ENCODE measurements at places on chromosomes 5 and 9.

DNA sequence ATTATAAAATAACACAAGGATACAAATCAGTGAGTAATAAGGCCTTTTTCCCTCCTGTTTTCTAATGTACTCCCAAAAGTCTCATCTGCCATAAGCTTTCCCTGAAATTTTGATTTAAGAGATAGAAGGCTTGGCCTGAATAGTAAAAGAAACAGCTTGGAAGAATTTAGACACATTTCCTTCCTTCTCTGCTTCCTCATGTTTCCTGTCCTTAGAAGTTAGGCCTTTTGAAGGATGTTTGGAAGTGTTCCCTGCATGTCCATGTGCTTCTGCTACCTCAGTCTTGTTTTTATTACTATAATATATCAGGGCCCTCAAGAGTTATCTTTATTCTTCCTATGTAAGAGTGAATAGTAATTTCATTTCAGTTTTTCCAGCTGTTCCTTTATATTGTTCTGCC, 242.7 kb downstream of the DEPDC1B start:
- DNase-seq = no peak

GRCh38 chr5:86447362-86447761, 170.4 kb upstream of the COX7C start:
- DNase-seq = no peak

- no peak for DNase-seq
Measured at GRCh38 chr5:104111632-104112031, 549.0 kb upstream of the NUDT12 start.

- DNase-seq = no peak
Measured at GRCh38 chr5:2272039-2272438, 389.3 kb upstream of the IRX4 start.

DNA sequence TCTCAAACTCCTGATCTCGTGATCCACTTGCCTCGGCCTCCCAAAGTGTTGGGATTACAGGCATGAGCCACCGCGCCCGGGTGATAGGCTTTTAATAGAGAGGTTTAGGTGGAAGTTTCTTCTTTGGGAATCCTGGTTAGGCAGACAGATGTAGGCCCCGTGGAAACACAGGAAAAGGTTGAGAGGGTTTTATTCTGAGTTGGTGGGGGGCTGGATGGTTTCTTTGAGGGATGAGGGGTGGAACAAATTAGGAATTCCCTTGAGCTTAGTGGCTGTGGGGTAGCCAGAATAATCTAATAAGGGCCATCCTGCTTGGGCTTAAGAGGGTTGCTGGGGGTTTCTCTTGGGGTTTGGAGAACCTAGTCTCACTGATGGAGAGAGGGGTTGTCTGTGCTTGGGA, 30.4 kb downstream of the C9orf50 start:
- no peak for DNase-seq

DNA sequence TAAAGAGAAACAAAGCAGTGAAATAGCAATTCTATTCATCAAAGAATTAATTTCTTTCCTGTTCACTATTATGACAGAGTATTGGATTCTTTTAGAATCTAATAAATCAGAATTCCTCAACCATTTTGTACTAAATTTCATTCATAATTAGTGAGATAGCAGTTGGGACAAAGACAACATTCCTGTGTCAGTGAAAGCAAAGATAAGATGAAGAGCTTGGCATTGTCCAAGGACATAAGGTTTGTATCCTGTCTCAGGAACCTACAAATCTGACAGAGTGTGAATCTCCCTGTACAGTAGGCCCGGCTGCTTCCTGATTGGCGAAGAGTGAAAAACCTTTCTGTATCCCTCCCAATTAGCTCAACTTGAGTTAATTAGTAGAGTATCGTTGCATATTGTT, 349.1 kb downstream of the ISL1 start:
- DNase-seq = no peak

DNA sequence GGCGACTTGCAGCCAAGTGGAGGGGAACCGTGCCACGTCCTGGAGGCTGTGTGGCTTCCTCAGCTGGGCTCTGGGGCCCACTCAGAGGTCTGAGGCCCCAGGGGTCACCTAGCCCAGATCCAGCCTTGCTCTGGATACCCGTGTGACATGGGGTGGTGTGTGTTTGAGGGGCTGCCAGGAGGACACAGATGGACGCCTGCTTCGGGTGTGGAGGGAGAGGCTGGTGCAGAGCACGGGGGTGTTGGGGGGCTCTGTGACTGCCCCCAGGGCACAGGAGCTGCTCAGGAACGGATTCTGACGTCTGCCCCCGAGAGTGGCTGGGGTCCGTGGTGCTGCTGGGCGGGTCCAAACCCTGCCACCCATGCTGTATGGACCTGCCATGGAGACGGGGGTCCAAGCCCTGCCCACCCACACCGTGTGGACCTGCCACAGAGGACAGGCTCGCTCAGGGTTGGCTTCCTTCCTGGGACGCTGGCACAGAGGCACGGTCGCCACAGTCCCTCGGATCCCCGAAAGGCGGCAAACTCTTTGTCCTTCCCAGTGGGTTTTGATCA, 10.5 kb downstream of the INPP5E start:
- no peak for DNase-seq

DNA sequence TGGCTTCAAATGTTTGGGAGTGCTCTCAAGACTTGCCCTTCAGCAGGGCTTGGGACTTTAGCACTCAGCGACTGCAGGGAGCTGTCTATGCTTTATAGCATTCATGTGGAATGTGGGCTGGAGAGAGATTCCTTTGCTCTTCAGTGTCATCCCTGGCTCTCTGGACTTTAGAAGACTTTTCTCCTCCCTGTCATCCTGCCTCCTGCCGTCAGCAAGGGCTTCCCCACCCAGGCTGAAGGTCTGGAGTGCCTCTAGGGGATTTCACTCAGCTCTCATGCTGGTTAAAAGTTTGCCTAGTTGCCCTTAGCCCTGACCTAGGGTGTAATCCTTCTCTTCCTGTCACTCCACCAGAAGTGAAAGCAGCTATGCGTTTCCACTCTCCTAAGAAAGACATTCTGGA, 210.9 kb downstream of the FRMD3 start:
- no peak for DNase-seq

GRCh38 chr5:158998793-158999325, 100.9 kb downstream of the EBF1 start:
- DNase-seq = no peak

DNA sequence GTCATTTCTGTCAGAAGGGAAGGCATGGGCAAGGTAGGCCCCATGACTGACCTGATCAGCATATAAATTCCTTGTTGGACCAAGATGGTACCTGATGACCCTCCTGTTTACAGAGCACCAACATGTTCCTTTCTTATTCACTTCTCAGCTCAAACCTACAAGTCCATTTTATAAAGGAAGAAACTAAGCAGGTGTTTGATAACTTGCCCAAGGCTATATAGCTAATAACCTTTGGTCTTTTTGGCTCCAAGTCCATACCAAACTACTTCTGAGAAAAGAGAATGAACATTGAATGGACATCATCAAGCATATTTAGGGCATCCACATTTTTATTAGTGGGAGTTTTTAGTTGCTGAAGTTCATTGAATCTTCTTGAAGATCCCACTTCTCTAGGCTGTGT, 125.2 kb downstream of the GALNT10 start:
- no peak for DNase-seq

DNA sequence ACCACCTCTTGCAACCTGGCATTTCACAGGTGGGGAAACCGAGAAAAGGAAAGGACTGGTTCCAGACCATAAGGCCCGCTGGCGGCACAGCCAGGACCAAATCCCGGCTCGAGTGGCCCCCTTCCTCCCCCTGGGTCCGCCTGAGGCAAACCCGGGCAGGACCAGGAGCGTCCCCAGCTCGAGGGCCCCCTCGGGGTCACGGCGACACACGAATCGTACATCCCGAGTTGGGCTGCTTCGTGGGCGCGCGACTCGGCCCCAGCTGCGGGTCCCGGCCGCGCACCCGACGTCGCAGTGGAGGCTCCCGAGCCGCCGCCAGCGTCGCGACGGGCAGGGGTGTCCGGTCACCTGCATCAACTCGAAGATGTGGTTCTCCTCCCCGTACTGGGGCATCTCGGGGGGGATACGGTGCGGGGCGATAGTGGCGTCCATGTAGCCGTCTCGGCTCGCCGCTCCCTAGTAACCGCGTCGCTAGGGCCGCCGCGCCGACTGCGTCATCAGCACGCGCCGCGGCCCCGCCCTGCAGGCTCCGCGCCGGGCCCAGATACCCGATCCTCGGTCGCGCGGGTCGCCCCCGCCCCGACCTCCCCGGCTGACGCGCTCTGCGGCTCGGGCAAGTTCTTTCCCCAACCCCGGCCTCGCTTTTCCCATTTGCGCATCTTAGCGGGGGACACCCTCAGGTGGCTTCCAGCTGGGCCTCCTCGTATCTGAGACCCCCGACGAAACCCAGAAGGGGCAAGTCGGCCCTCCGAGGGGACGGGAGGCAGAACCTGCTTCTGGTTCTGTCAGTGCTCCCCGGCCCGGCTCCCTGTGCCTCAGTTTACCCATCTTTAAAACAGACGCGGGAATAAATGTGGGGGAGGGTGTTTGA, at the start of gene AK8:
TSS of gene AK8 (minus strand) at position 461 of the 871 bp plus-strand sequence. CDS start at position 432, 29 bp downstream.
- DNase-seq = peak; percentile 80

GRCh38 chr5:106321242-106321641, 1349.5 kb downstream of the EFNA5 start:
- DNase-seq = no peak

- no peak for DNase-seq
Measured at GRCh38 chr5:36237751-36238150, 4.0 kb downstream of the NADK2 start.

DNA sequence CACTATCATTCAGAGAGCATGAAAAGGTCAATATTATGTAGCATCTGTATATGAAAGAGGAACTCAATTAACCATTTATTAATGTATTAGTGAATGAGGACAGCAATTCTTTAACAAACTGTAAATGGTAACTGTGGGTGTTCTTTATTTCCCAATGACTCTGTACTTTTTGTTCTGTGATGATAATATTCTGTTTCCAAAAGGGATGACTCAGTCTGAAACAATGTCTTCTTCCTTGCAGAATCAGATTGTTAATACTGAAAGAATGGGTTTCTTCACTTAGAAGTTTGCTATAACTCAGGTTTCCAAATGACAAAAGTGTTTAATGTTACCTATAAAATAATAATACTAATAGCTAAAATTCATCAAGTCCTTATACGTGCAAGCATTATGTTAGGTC, 1518.7 kb upstream of the WWC1 start:
- DNase-seq = no peak

GRCh38 chr9:2247340-2247739, 232.2 kb downstream of the SMARCA2 start:
- no peak for DNase-seq

DNA sequence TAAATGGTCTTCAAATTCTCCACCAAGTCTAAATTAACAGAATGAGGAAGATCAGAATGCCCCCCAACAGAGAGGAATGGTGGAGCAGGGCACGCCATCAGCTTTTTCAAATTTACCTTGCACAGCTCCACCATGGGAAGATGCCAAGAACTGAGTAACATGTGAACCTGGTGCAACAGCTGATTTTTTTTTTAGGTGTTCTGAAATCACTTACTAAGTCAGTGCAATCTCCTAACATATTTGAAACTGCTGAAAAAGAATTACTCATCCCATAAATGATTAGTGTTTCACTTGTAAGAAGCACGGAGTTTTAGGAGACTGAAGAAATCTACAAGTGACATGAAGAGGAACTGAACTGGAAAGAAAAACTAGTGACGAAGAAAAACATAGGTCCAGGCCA, 5.1 kb downstream of the TMEM245 start:
- DNase-seq = no peak

- no peak for DNase-seq
Measured at GRCh38 chr9:107269681-107270080, 13.4 kb upstream of the RAD23B start.

- DNase-seq = no peak
Measured at GRCh38 chr5:128258372-128258771, 174.8 kb downstream of the SLC12A2 start.

DNA sequence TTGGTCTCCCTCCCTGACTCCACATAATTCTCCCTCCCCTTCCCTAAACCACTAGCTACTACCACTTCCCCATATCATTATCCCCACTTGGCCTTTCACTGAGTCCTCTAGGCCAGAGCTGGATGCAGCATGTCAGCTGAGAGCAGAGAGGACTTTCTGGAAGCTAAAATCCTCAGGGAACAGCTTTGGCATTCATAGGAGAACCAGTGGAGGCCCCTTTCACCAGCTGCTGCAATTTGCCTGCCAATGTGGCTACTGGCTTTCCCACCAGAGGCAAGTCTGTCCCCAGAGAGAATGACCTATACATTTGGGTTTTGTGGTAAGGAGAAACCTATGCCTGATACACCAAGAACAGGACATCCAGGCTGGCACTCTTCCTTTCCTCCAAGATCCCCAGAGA, 14.4 kb downstream of the FAM219A start:
- no peak for DNase-seq

GRCh38 chr5:150350524-150351344, 6.8 kb upstream of the TCOF1 start:
- peak; percentile 33 for DNase-seq

GRCh38 chr5:9558319-9558965, 12.6 kb upstream of the SEMA5A start:
- DNase-seq = no peak

GRCh38 chr5:151008906-151009305, 11.5 kb upstream of the GPX3 start:
- no peak for DNase-seq

- no peak for DNase-seq
Measured at GRCh38 chr9:69745716-69746437, 13.9 kb downstream of the PTAR1 start.

- DNase-seq = no peak
Measured at GRCh38 chr9:96020300-96020791, 144.9 kb downstream of the ERCC6L2 start.

DNA sequence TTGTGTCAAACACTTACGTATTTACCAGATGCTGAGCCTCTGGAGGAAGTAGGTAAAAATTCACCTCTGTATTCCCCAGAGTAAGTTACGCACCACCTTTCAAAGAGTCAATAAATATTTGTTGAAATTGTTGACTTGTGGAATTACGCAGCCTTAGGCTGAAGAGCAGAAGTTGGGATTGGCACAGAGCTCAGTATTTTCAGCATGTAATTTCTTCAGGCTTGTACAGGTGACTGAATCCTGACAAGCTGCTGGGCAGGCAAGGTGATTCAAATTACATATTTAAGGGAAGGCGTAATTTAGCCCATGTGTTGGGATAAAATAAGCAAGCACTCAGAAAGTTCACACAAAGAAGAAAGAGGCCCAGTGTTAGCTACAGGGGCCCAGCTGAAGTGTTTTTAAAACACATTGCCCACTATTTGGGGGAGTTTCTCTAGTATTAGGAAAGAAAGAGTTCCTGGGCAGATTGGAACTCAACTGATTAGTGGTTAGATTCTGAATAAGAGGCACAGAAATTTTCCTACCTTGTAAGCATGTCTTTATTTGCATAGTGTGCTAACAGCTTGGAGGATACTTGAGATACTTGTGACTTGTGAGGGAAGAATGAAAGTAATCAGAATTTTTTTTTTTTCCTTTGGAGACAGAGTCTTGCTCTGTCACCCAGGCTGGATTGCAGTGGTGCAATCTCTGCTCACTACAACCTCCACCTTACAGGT, 165.3 kb upstream of the FBXL7 start:
- no peak for DNase-seq

DNA sequence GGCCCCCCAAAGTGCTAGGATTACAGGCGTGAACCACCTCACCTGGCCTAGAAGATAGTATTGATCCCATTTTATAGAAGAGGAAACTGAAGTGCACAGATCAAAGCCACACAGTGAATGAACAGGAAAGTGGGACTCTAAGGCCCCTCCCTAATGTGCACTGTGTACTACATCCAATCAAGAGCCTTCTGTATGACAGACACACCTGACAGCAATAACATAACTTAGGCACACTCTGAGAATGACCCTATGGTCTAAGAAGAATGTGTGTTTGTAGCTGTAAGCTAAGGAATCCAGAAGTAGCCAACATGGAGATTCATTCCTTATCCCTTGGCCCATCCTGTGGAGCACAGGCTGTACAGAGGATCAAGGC, 271.2 kb downstream of the SMARCA2 start:
- no peak for DNase-seq

GRCh38 chr9:132350861-132351315, 3.9 kb downstream of the SETX start:
- DNase-seq = peak; percentile 21

Data from effector memory CD8-positive, alpha-beta T cell (primary cell).